NCI-H1092 treated with DMSO at 0.1 percent for 48 hours (cell line): ENCODE measurements at places on chromosomes 5 and 9.
A peak's percentile ranks its signal among the peaks of the same experiment; 100 is the strongest.

- no peak for DNase-seq
Observed at GRCh38 chr9:34456151-34456550, 2.2 kb downstream of the FAM219A start.

DNA sequence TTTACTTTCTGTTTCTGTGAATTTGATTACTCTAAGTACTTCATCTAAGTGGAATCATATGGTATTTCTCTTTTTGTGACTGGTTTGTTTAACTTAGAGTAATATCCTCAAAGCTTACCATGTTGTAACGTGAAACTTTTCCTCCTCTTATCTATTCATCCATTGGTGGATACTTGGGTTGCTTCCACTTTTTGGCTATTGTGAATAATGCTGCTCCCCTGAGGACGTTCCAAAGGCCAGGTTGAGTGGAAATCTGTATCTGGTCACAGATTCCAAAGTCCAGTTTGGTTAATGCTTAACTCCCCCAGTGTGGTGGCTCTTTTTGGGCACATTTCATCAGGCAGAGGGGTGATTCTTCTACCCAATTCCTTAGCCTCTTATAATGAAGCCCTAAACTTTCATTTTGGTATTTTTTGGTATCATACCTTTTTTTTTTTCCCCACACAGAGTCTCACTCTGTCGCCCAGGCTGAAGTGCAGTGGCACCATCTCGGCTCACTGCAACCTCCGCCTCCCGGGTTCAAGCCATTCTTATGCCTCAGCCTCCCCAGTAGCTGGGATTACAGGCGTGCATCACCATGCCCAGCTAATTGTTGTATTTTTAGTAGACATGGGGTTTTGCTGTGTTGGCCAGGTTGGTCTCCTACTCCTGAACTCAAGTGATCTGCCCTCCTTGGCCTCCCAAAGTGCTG lies 65.4 kb downstream of the CMYA5 start:
- no peak for DNase-seq

DNA sequence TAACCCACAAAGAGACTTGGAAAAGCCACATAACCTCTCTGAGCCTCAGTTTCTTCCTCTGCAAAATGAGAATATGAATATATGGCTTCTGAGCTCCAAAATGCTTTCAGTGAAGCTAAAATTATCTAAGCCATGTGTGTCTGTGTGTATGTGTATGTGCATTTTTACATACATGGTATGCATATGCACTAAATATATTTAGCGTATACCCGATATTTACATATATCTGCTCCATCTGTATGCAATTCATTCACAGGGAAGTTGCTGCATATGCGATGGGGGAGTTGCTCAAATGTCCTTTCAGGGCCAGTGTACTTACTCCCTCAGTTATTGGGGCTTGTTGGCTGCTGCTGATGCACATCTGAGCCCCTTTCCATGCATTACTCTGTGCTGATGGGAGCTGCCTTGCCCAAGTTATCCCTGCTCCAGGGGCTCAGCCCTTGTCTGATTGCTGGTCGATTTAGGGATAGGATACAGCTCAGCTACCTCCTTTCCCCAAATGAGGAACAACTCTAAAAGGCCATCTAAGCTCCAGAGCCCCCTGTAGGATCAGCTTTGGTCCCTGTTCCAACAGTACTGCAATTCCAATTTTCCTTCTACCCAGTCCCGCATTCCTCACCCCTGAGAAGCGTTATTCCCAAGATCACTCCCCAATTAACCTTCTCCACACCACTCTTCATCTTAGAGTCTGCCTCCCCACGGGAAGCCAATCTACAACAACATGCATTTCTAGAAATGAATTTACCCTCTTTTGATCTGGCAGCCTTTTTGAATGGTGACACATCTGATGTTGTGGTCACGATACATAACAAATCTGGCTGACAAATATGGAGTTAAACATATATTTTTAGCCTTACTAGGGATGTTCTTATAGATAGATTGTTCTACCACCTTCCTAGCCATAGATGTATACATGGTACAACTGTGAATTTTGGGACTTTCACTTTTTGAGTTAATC lies 15.9 kb downstream of the RHOBTB3 start:
- no peak for DNase-seq

- DNase-seq: no peak
Observed at GRCh38 chr9:115263371-115264075, 145.6 kb upstream of the TNC start.

DNA sequence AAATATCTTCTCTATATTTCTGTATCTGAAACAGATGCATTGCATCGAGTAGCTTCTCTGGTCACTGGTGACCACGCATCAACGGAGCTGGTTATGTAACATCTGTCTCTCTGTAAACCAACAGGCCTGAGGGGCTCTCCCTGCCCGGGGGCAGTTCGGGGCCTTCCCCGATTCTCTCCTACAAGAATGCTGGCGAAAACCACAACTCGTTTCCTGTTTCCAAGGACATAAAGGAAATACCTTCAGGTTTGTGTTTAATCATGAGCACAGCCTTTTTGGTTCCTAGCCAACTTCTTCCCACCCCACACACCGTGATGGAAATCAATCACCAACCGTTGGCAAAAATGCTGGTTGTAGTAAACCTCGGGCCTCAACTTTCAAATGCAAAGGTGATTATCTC lies 25.1 kb downstream of the GDNF start:
- no peak for DNase-seq

DNA sequence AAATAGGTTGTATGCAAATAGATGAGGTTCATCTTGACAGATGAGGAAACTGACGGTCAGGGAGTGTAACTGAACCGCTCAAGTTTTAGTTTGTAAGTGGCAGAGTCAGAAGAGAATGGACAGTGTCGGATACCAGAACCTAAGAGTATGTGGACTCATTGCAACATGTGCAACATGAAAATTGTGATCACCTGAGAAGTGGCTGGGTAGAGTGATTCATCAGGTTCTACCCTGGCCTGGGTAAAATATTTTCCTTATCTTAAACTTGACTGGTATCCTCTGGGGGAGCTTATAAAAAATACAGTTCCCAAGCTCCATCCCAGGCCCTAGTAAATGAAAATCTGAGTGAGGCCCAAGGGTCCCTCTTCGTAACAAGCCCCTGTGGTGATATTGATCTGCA lies 35.2 kb upstream of the MIER3 start:
- DNase-seq: no peak

DNA sequence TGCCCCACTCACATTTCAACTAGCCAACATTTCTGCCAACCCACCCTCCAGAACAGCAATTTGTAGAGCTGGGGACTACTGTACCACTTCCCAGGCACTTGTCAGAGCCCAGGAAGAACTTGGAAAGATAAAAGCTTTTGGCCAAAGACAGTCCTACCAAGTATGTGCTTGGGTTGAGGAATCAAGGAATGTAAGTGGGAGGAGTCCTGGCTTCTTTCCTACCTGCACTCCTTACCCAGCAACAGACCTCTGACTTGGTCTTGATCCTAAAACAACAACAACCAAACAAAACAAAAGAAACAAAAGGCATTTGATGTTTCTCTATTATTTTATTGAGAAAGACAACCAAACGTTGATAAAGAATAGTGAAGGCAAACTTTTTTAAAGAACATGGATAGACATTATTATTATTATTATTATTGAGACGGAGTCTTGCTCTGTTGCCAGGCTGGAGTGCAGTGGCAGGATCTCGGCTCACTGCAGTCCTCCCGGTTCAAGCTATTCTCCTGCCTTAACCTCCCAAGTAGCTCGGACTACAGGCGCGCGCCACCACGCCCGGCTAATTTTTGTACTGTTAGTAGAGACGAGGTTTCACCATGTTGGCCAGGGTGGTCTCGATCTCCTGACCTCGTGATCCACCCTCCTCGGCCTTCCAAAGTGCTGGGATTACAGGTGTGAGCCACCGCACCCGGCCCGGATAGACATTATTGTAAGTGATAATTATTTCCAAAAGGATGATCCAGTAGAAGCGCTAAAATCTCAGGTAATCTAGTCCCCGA lies 33.5 kb downstream of the ANXA2R start:
- no peak for DNase-seq

- no peak for DNase-seq
Observed at GRCh38 chr5:60744682-60745081, 44.7 kb upstream of the DEPDC1B start.

DNA sequence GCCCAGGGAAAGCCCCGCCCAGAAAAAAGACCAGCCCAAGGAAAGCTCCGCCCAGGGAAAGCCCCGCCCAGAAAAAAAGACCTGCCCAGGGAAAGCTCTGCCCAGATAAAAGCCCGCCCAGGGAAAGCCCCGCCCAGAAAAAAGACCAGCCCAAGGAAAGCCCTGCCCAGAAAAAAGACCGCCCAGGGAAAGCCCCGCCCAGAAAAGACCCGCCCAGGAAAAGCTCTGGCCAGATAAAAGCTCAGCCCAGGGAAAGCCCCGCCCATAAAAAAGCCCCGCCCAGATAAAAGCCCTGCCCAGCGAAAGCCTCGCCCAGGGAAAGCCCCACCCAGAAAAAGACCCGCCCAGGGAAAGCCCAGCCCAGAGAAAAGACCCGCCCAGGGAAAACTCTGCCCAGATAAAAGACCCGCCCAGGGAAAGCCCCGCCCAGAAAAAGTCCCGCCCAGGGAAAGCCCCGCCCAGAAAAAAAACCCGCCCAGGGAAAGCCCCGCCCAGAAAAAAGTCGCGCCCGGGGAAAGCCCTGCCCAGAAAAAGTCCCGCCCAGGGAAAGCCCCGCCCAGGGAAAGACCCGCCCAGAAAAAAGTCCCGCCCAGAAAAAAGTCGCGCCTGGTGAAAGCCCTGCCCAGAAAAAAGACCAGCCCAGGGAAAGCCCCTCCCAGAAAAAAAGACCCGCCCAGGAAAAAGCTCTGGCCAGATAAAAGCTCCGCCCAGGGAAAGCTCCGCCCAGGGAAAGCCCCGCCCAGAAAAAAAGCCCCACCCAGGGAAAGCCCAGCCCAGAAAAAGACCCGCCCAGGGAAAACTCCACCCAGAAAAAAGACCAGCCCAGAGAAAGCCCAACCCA lies 11.9 kb downstream of the GRIN1 start:
- no peak for DNase-seq

- DNase-seq: no peak
Observed at GRCh38 chr5:172971482-172971881, 12.1 kb upstream of the ATP6V0E1 start.

- DNase-seq: no peak
Observed at GRCh38 chr5:39584927-39585326, 160.1 kb upstream of the DAB2 start.

DNA sequence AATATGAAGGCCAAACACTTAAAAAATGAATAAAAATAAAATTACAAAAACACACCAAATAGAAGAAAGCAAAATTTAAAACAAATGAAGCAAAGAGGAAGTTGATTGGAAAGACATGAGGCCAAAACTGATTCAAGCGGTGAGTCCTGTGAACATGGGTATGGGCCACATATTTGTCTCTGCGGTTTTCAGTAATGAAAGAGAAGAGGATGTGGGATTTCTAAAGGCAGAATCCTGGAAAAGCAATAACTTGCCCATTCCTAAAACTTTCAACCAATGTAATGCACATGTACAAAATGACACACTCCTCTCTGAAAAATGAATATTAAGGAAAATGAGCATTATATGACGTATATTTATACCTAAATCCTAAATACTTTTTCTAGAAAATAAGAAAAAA lies 263.7 kb downstream of the SEMA5A start:
- no peak for DNase-seq

DNA sequence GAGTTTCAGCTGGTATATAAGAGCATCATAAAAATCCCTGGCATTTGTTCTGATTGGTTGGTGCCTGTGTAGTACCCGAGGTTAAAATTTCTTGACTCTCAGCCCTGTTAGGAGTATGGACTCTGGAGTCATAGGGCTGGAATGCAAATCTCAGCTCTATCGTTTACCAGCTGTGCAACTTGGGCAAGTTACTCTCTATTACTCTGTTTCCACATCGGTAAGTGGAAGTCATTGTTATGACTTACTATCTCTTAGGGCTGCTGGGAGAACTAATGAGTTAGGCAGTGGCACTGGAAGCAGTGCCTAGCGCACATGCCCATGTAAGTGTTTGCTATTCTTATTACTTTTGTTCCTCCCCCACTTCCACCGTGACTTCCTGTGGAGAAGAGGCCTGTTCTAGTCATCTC lies 141.6 kb downstream of the BOD1 start:
- no peak for DNase-seq

GRCh38 chr9:116499986-116500871 lies 186.9 kb upstream of the TRIM32 start:
- DNase-seq: no peak

DNA sequence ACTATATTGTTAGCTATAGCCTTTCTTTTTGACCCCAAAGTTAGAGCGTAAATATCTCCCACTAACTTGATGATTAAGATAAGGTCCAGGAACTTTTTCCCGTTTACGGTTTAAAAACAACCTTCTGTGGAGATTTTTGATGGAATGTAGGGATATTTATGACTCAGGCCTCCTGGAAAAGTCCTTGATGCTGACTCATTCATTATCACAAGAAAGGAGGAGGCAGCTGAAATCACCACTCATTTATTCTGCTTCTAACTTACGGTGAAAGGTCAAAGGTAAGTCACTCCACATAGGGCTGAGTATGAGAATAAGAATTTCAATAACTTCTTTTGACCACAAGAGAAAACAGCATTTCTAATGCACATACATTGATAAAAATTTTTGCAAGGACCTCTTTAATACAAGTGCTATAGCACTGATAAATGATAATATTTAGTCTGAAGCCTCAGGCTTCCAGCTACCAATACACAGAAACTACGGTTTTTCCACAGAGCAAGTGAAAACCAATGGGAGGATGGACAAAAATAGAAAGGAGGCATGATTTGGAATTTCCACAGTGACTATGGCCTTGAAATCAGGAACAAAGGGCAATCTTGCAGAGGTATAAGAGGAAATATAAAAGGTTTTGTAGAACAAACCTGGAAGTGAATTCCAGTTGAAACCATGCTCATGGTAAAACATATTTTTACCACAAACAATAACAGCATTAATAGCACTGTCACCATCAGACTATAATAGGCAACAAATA lies 146.5 kb downstream of the PPP2R2B start:
- no peak for DNase-seq

DNA sequence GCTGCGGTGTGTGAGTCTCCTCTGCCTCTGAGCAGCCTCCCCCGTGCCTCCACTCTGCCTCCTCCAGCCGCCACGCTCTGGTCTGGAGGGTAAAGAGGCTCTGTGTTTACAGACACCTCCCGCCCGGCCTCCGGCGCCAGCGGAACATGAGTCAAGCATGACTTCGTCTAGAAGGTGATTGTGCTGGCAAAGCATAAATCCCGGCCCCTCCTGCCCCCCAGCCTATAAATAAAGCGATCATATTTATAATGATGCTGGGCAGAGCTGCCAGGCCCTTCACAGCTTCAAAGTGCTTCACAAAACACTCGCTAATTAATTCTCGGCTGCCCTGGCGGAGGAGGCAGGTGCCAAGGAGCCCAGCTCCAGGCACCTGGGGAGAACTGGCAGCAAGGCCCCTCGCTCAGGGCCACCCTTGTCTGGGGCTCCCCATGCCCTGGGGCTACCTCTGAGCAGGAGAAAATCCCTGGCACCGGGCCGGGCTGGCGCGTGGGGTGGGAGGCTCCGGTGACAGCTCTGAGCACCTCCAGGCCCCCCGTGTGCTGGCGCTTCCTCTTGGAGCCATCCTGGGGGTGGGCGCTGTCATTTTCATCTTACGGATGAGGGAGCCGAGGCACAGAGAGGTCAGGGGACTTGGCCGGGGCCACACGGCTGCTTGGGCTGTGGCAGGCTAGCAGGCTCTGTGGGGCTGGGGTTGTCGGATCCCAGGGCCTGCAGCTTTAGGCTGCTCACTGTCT lies 87.8 kb downstream of the RXRA start:
- peak; percentile 97 for DNase-seq

GRCh38 chr9:117282541-117282940 lies 132.3 kb downstream of the ASTN2 start:
- DNase-seq: no peak

GRCh38 chr5:2519153-2519552 lies 232.3 kb downstream of the IRX2 start:
- no peak for DNase-seq

GRCh38 chr5:16807547-16807864 lies 128.6 kb downstream of the MYO10 start:
- no peak for DNase-seq

- no peak for DNase-seq
Observed at GRCh38 chr5:72160959-72161358, 53.7 kb downstream of the MAP1B start.
